ENCODE measurements at places on chromosomes 13 and 19. TPM values are rescaled to one million over a fixed set of nuclear protein-coding genes. Genes with fewer than 3 reads are reported as not detected.

Gene ZNF561
- total RNA-seq: 42.8 TPM

Gene ATP4B
- total RNA-seq: not detected

Gene NLRP11
- total RNA-seq: under 0.01 TPM

Gene FFAR2
- total RNA-seq: not detected

Gene DCLK1
- 2.1 TPM for total RNA-seq

Data from regular cardiac myocyte (primary cell).